ENCODE measurements at places on chromosomes 7 and 10.
A peak's percentile ranks its signal among the peaks of the same experiment; 100 is the strongest.

DNA sequence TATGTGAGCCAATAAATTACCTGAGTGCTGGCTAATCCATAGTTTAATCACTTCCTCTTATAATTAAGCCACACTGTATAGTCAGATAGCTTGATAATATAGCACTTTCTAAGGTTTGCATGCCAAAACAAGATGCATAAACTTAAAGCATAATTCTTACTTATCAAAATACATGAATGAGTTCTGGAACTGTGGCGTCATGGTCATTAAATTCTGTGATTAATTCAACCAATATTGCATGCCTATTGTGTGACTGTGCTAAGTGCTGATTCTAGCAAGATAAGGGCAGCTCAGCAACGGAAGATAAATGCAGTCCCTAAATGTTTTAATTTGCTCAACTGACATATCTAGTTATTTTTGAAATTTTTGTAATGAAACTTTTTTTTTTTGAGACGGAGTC lies 29.7 kb downstream of the HOXA1 start:
- no peak for DNase-seq

- DNase-seq, result no peak
Measured at GRCh38 chr10:81909453-81909852, 34.5 kb downstream of the NRG3 start.

DNA sequence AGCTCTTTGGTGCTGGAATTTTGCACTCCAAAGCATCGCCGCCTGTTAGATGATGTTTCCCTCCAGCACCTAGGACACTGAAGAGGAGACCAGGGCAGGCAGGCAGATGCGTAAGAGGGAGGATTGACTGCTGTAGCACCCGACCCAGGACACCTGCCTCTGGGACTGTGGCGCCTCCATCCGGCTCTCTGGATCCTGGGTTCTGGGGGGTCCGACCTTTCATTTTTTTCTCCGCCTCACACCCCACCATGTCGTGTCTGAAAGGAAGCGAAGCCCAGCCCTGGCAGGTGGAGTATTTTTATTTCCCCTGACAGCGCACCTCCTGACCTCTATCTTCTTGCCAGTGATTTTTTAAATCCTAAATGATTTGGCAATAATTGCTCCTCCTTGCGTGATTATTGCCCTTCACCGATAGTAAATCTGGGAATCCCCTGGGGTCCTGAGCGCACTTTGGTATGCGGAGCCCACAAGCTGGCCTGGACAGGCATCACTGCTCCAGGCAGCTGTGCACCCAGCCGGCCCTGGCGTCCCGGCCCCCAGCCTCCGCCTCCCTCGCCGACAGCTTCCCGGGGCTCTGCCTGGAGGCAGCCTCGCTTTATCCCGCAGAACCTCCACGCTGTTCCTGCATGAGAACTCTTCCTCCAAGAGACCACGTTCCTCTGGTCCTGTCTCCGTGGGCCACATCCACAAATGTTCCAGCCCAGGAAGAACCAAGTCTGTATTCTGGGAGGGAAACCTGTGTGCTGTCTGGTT lies 48.4 kb downstream of the LHPP start:
- no peak for DNase-seq

GRCh38 chr10:71693377-71693776 lies 26.2 kb downstream of the C10orf105 start:
- no peak for DNase-seq

GRCh38 chr7:123190109-123190831 lies 9.5 kb downstream of the SLC13A1 start:
- peak; percentile 5 for DNase-seq

GRCh38 chr10:26977635-26978034 lies 116.9 kb upstream of the ABI1 start:
- DNase-seq, result no peak

DNA sequence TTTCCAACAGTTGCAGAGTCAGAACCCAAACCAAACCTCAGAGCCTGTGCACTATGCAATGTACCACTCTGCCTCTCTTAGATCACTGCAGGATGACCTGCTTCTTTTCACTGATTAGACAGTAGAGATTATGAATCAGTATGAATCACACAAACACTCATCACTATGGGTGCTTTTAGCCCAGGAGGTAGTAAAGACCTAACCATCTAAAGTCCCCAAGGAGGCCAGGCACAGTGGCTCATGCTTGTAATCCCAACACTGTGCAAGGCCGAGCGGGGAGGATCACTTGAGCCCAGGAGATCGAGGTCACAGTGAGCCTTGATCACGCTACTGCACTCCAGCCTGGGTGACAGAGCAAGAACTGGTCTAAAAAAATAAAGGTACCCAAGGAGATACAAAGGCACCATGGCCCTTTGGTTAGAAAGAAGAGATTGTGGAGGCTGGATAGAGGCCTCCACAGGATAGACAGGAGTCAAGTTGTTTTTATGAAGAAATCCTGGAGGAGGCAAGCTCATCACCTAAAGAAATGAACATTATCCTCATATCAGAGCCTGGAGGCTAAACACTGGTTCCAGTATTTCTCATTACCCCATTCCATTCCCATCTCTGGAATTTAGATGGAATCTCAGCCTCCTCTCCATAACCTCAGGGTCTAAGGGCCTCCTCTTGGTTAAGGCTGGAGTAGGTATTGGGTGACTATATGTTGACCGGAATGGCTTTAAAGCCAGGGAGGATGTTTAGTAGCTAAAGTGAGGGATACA lies 12.9 kb downstream of the SEC31B start:
- DNase-seq, result no peak

DNA sequence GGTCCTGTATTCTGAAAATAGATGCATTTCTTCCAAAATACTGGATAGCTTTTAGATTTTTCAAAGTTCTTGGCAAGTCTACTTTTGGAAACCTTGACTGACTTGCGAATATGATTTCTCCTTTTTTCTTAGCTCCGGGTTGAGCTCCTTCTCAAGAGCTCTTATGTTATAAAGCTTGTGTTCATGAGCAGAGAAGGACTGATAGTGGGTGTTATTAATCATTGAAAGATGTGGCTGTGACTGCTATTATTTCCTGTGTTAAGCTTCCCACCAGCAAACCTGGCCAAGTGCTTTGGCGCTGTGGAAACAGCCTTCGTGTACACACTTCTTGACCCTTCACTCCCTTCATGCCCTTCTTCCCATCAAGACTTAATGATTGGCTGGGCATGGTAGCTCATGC lies 98.2 kb downstream of the KIAA1217 start:
- no peak for DNase-seq

GRCh38 chr7:24882989-24883621 lies 96.9 kb downstream of the OSBPL3 start:
- no peak for DNase-seq

DNA sequence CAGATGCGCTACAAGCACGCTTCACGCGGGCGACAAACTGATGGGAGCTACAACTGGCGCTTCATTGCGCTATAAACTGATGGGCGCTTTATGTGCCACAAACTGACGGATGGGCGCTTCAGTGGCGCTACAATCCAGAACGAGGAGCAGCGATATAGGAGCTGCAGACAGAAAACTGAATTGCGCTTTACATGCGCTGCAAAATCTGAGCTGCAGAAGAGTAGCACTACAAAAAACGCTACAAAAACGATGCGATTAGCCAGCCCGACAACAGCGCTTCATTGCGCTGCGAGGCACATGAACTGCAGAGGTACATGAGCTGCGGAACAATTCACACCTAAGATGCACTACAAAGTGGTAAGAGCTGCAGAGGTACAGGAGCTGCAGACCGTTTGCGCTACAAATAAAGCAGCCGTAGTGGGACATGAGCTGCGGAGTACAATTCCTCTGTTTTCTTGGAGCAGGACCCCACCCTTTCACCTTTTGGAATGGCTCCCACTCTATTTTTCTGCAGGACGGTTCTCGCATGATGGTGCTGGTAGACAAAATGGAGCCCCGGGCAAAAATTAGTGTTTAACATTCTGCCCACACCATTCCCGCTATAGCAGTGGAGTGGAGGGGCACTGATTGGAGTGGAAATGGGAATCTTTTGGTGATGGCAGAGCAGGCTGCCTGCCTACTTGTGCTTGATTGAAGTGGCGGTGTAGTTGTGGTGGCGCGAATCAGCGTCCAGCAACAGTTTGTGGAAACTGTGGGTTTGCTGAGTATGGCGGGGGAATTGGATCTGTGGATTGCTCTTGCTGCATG lies 1.2 kb upstream of the SGCE start:
- DNase-seq, result peak; percentile 18

DNA sequence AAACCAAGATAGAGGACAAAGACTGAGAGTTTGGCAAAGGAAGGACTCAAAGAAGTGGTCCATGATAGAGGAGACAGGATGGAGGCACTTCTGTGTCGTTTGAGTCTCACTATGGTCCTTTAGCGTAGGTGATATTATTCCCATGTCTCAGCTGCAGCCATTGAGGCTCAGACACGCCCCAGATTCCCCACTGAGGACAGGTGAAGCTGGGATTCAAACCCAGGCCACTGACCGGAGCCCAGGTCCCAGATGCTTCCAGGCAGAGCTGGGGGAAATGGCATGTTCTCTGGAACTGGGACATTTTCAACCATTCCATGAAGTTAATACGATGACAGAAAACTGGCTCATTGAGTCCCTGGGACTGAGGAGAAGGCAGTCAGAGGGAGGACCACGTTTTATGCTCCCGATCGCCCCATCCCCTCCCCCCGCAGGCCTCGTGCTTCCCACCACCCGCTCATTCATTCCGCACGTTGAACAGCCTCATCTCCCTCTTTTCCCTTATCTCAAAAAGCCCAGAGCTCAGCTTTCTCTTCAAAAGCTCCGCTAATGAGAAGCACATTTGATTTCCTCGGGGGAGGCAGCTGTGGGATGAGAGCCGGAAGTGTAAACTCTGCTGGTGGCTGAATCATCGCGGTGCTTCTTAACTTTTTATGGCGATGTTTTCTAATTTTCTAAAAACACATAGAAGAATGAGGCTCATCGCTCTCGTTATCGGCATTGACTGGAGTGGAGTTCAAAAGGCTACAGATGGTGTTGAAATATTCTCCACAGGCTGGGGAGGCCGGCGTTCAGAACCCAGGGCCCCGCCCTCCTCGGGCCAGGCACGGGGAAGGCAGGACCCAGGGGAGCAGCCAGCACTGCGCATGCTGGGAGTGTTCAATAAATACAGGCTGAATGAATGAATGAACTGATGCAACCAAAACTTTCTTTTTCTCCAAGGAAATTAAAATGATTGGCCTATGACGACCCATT lies 64.0 kb downstream of the OAT start:
- DNase-seq, result peak; percentile 41

DNA sequence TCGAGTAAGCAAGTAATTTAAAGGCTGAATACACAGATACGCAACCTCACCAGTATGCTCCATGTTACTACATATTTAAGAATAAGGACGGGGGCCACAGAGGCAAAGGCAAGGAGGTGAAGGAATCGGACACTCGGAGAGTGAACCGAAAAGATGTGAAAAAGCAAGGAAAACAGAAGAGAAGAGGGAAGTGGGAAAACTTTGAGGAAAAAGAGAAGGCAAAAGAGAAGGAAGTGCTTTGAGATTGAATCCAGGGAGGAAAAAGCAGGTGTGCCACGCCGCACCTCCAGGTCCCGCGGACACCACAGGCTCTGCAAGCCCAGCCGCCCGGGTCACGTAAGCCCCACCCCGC lies 367 bp upstream of the AVL9 start:
- DNase-seq, result no peak

GRCh38 chr10:50467209-50467608 lies 156.5 kb downstream of the SGMS1 start:
- no peak for DNase-seq

- DNase-seq, result no peak
Measured at GRCh38 chr10:44394696-44395381, 9.9 kb upstream of the CXCL12 start.

GRCh38 chr7:128915841-128916642 lies 5.5 kb upstream of the KCP start:
- DNase-seq, result no peak

- DNase-seq, result no peak
Measured at GRCh38 chr7:149770728-149771636, 2.4 kb downstream of the ZNF467 start.

DNA sequence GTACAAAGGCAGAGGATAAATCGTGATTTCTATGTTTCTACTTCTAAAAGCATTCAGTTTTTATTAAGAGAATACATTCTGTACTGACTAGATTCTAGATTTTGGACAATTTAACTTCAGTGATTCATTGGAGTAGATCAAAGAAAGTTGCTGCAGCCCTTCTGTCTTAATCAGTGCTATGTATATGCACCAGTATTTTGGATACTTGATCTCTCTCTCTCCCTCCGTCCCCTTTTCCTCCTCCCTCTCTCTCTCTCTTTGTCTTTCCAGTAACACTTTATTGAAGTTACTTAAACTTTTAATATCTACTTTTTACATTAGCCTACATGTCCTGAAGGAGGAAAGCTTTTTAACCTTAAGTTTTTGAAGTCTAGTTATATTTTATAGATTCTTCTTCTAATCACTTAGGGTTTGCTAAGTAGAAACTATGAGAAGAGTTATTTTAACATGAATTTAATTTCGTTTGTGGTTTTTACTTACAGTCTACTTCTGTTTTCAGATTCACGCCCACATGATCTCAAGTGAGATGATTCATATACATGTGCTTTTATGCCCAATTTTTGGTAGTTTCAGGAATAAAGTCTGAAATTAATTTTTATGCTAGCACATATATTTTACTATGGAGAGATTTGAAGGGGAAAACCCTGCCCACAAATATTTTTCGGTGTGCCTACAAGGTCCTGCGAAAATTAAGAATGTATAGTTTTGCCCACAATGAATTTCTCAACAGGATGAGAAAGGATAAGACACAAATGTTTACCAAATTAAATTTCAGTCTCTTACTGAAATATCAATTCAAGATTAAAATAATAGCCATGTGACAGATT lies 9.1 kb downstream of the MDFIC start:
- no peak for DNase-seq

GRCh38 chr10:114684084-114684821 lies 26.2 kb upstream of the ABLIM1 start:
- no peak for DNase-seq

GRCh38 chr7:128104108-128104742 lies 73.0 kb upstream of the LRRC4 start:
- DNase-seq, result peak; percentile 27

- DNase-seq, result no peak
Measured at GRCh38 chr7:156620291-156620675, 20.3 kb upstream of the RNF32 start.

GRCh38 chr7:3861386-3861785 lies 560.3 kb downstream of the SDK1 start:
- no peak for DNase-seq

DNA sequence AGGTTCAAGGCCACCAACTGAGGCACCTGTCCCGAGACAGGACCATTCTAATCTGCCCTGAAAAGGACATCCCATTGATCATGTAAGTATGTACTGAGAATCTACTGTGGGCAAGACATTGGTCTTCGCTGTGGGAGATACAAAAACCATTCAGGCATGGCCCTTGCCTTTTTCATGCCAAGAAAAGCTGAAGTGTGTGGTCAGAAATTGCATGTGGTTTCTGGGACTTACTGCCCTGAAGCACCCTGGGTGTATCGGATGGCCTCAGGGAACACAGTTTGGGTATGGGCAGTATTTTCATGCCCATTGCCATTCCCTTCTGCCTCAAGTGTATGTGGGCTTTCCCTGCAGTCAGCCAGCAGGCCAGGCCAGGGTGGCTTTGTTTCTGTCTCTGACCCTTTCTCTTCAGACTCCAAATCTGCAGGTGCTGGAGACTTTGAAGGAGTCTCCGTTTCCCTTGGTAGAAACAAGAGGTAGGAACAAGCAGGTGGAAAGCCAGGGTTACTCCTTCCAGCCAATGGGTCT lies 285.7 kb downstream of the ZEB1 start:
- no peak for DNase-seq

Measured in stimulated activated naive B cell treated with anti-CD40 and anti-IgM and Interleukin-4, amounts not matched to agents 10 μg/mL and 1 μg/mL and 100 μg/mL, for 72 hours (primary cell).